ENCODE measurements at places on chromosomes 11 and 22.

DNA sequence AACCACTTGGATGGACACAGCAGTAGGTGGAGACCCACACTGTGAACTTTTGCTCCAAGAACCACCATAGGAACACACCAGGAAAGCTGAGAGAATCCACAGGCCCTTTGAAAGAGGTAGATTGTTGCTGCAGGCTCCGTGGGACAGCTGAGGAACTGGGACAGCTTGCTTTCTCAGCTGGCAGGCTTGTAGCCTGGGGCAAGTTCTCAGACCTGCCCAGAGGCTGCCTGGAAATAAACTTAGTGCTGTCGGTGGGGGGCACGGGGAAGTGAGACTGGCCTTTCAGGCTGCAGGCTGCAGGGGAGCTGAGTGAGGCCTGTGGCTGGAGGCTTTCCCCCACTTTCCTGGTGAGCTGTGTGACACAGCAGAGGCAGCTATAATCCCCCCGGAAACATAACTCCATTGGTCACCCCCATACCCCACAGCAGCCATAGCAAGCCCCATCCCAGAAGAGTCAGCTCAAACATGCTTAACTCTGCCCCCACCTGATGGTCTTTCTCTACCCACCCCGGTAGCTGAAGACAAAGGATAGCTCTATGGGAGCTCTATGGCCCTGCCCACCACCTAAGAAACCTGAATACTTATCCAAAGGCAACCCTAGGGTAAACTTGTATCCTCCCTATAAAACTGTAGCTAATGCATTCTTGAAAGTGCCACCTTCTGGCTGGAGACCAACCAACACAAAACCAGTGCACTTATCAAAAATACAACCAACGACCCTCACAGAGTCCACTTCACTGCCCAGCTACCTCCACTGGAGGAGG is 21.4 kb upstream of the ACRV1 start:
- no peak for DNase-seq

DNA sequence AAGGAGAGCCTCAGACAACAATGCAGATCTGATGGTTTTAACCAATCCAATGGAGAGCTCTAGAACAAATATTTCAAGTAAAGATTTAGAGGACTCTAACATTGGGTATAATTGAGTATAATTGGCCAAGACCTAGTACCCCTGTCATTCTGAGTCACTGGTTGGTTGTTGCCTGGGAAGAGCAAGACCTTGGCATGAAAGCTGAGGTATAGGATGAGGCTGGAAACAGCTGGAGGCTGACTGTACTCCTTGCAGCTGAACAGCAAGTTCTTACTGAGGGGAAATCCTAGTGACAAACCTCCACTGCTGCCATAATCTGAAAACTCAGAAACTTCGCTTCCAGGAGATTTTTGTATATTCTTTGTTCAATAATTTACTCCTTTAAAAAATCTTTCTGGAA is 54.3 kb upstream of the MUC15 start:
- no peak for DNase-seq

DNA sequence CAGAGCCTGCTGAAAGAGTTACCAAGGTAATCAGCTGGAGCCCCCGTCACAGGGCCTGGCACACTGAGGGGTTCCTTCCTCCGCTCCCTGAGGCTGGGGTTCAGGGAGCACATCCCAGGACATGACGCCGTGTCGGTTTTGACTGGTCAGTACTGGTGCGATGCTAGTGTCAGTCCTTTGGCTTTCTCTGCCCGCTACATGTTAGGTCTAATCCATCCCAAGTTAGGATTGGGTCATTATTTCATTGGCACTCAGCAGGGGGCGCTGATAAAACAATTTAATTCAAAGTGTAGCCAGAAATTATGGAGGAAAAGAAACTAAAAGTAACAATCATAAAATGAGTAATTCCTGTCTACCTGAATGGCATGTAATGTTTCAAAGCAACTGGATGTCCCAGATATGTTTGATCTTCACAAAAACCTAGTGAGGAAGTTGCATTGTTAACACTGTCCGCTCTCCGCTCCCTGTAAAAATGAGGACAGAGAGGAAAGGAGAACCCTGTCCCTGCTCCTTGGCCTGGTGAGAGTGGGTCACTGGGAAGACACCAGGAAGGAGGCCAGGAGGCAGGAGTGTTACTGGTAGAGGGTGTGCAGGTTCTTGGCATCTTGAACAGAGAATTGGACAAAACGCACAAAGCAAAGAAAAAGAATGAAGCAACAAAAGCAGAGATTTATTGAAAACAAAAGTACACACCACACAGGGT is 27.1 kb downstream of the TSKU start:
- no peak for DNase-seq

DNA sequence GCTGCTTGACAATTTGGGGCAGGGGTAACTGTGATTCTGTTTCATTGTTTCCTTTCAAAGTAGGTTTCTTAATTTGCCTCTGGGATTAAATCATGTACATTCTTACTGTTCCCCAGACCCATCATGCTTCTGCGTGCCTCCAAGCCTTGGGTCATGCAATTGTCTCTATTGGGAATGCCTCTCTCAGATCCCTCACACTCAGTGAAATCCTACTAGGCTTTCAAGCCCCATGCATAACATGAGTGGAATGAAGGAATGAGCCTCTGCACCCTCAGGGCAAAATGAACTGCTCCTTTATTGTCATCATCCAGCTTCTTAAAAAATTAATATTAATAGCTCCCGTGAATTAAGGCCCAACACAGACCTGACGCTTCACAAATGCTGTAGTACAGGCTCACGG is 381.7 kb downstream of the TENM4 start:
- no peak for DNase-seq

- no peak for DNase-seq
Observed at GRCh38 chr11:73053964-73054363, 88.2 kb downstream of the FCHSD2 start.

DNA sequence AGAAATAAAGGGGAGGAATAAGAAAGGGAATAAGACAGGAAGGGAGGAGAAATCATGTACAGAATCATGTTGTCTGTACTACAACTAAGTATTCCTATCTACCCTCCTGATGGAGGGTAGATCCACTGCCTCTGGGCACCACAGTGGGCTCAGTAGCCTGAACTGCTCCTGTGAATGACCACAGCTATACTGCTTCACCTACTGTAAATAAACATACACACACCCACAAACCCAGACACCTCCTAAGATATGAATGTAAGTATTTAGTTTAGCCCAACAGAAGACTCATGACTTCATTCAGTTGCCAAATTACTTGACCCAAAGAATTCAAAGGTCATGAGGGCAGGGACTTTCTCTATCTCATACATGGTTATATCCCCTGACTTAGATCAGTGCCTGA is 177.3 kb upstream of the C11orf58 start:
- peak; percentile 18 for DNase-seq

DNA sequence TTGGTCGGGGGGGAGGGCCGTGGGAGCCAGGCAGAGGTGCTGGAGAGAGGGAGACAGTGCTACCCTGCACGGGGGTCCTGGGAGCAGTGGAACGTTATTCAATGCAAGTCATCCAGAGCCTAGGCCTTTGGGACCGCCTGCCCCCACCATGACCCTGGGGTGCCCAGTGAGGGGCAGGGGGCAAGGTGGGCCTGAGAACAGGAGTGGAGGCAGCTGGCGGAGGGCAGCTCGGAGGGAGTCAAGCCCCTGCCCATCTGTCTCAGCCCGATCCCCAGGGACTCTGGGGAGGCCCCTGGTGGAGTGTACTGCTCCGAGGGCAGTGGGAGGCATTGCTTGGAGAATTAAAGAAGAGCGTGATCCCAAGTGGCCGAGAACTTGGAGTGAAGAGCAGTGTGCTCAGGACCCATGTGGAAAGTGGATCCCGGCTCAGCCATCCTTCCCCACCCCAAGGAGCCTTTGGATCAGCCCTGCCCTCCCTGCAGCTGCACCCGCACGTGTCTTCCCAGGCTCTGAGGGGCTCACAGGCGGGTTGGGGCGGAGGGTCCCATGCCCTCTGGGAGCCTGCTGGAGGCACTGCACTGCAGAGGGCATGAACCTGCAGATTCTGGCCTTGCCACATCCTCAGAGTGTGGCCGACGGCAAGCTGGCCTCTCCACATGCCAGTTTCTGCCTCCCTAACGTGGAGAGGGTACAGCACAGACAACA is 34.0 kb upstream of the SMIM38 start:
- DNase-seq: no peak

GRCh38 chr22:49243965-49244364 is 583.7 kb downstream of the BRD1 start:
- no peak for DNase-seq

GRCh38 chr11:66749091-66749490 is 20.1 kb upstream of the SPTBN2 start:
- no peak for DNase-seq

GRCh38 chr11:107791343-107792048 is 67.1 kb downstream of the SLC35F2 start:
- DNase-seq: peak; percentile 5

DNA sequence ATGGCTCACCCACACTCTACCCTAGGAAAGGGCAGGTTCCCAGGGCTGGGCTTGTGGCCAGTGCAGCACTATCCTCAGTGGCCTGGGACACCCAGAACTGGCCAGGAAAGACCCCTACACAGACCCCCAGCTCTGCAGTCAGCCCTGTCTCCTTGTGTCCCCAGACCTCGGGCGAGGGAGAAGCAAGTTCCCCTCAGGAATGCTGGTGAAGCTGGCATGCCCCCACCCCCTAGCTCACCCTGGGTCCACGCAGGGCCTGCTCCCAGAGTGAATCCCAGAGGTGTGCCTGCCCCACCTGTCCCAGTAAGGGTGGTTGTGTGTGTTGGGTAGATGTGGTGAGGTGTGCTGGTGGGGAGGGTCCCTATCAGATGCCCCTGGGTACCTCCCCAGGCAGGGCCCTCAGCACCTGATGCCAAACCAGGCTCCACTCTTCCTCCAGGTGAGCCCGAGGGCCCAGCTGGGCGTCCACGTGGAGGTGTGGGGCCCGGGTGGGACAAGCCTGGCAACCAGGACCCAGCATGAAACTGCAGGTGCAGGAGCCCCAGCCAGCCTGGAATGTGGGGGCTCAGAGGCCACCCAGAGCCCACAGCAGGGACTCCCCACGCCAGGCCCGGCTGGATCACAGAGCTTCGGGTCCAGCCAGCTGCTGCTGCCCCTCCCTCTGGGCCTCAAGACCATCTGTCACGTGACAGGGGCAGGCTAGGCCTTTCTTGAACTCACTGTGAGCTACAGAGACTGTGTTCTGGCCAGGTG is 48.4 kb upstream of the KCNQ1OT1 start:
- DNase-seq: no peak

DNA sequence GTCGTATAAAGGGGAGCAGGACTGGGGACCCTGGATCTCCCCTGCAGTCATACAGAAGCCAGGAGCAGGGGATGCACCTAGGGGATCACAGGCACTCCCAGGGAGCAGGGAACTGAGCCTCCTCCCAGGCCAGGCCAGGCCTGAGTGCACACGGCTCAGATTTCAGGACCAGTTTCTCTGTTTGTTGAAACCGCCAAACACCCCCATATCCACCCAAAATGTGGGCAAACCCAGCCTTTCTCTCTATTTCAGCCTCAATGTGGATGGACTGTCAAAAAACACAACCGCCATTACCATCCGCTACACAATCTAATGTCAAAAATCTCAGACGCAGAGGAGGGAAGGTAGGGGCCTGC is 17.5 kb downstream of the MN1 start:
- DNase-seq: no peak

GRCh38 chr22:27978802-27979201 is 59.7 kb upstream of the PITPNB start:
- no peak for DNase-seq

DNA sequence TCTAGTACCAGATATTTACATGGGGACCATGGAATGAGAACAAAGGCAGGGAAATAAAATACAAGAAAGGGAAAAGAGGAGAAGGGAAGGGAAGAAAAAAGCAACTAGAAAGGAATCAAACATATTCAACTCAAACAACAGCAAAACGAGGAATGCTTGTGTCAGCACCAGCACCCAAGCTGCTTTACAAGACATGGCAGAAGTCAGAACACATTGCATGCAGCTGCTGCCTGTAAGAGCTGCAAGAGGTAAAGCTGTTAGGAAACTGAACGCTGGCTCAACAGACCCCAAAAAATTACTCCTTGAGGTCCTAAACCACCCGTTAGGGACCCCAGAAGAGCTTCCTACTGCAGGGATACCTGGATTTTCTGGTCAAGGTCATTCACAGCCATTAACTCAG is 296.9 kb downstream of the OPCML start:
- DNase-seq: no peak

GRCh38 chr11:97717922-97718321 is 1302.8 kb upstream of the CNTN5 start:
- DNase-seq: no peak

DNA sequence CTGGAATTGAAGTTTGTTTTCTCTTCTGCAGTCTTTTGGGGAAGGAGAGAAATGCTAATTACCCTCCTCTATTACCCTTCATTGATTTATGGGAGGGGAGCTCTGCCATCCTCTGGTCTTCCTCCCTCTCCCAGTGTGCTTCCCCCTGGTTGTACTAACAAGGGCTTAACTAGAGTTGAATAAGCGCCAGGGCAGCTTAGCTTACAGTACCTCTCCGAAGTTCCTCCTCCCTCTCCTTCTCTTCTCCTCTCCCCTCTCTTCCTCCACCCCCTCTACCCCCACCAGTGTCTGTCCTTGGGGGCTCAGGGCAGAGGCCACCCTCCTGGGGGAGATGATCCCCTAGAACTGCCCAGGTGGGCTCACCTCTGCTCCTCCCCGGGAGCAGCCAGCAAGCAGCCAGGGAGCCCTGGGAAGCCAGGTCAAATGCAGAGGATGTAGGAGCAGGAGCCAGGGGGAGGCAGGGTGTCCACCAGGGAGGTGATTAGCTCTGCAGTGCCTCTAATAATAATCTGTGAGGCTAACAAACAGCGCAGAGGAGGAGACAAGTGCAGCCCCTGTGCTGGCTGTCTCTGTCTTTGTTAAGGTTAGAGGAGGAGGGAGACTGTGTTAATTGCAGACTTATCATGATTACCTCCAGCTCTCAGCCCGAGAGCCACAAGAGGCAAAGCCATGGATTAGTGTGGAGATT is 191.6 kb upstream of the CADM1 start:
- DNase-seq: no peak
